ENCODE measurements at places on chromosomes 12 and 14.

DNA sequence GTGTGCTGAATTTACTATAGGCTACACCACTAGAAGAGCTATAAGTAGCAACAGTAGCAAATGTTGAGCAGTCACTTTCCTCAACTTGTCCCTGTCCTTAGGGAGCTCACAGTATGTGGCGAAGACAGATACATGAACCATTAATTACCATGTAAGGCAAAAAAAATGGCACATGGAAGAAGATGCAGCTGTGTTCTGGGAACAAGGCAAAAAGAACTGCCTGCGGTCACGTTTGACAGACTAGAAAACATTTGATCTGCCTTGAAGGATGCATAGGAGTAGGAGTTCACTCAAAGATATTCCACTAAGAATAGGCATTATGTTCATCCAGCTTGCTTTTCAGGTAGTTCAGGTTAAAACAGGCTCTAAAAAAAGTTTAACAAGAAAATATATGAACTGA lies 46.5 kb upstream of the IFNG-AS1 start:
- no peak overlapping the region for H3K27ac ChIP-seq
- H3K36me3 ChIP-seq = no peaks in the 10 kb centered on the region
- peaks cover 32% of the 10 kb centered on the region for H3K27me3 ChIP-seq

- no peaks in the 10 kb centered on the region for H3K27me3 ChIP-seq
- peaks cover 15% of the 10 kb centered on the region for H3K4me1 ChIP-seq
- H3K4me3 ChIP-seq = no peak overlapping the region
- no peak for DNase-seq
- no peak overlapping the region for H3K27ac ChIP-seq
- peaks cover 36% of the 10 kb centered on the region for H3K36me3 ChIP-seq
These were observed 18.8 kb downstream of the MVK start for GRCh38 chr12:109592195-109592904.

DNA sequence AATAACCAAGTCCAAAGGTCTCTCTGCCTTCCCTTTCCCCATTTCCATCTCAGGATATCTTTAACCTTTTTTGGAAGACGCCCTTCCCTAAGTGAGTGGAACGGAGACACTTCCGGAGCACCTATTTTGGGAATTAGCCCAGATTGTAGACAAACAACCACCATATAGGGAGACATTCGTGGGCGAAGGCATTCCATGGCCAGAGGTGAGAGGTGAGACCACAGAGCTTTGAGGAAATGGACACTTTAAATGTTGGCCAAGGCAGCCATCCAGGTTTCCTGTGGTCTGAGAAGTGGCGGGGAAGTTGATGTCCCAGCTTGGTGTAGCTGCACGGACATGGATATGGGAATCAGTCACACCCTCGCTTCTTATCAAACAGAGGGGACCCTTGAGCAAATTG lies 69.4 kb upstream of the BDKRB2 start:
- H3K36me3 ChIP-seq = no peaks in the 10 kb centered on the region
- H3K4me3 ChIP-seq = no peak overlapping the region
- no peak for DNase-seq
- no peak overlapping the region for H3K27ac ChIP-seq

DNA sequence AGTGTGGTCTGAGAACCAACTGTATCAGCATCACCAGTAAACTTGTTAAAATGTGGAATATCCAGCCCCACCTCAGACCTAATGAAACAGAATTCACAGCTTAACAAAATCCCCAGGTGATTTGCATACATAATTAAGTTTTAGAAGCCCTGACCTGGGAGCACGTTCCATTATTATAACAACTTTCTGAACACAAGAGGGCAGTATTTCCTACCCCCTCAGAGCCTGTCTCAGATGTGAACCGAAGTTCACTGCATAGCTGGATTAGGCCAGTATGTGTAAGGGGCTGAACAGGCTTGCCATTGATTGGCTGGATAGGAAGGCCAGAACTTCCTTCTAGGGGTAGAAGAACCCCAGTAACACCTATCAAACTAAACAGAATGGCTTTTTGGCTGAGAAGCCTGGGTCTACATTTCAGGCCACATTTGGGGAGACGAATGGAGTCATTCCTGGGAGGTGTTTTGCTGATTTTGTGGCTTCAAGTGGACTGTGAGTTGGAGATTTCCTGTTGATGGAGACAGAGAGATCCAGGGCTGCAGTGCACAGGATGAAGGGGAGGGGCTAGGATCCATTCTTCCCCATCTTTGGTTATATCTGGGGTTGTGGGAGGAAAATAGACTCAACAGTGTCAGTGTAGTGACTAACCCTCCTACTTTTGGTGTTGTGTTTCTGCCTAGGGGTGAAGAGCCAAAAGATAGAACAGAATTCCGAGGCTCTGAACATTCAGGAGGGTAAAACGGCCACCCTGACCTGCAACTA lies 94.7 kb upstream of the OR4E1 start:
- H3K4me3 ChIP-seq = peak overlapping the region; percentile 69
- H3K27ac ChIP-seq = peak overlapping the region; percentile 77
- H3K36me3 ChIP-seq = no peaks in the 10 kb centered on the region
- peak; percentile 77 for DNase-seq
- peaks cover 2% of the 10 kb centered on the region for H3K4me1 ChIP-seq
- peaks cover 8% of the 10 kb centered on the region for H3K27me3 ChIP-seq

DNA sequence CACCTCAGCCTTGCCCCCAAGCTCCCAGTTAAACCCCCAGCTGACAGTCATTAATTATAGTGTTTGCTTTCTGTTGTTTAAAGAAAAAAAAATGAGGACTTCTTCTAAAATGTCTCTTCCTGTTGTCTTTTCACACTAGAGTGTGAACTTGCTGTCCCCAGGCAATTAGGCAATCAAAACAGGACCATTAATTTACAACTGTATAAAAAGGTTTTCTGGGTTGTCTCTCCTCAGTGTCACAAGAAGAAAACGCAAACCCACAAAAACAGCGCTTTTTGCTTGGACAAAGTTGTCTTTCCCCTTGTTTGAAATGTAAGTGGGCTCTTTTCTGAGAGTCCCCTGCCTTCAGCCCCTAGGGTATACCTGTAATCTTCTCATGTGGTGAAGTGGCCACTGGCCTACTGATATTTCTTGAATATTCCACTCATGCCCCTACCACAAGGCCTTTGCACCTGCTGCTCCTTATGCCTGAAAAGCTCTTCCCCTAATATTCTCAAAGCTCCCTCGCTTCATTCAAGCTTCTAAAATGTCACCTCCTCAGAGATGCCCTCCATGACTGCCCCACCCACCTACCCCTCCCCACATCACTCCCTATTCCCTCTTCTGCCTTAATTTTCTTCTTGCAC lies 158.9 kb upstream of the PWP1 start:
- H3K27me3 ChIP-seq = no peaks in the 10 kb centered on the region
- H3K27ac ChIP-seq = no peak overlapping the region
- peaks cover 2% of the 10 kb centered on the region for H3K4me1 ChIP-seq
- peaks cover 4% of the 10 kb centered on the region for H3K36me3 ChIP-seq
- no peak for DNase-seq

- H3K4me3 ChIP-seq = no peak overlapping the region
- no peaks in the 10 kb centered on the region for H3K36me3 ChIP-seq
- H3K27me3 ChIP-seq = peaks cover 11% of the 10 kb centered on the region
- no peak for DNase-seq
- no peaks in the 10 kb centered on the region for H3K4me1 ChIP-seq
These were observed 24.1 kb downstream of the KLRD1 start for GRCh38 chr12:10331642-10332239.

DNA sequence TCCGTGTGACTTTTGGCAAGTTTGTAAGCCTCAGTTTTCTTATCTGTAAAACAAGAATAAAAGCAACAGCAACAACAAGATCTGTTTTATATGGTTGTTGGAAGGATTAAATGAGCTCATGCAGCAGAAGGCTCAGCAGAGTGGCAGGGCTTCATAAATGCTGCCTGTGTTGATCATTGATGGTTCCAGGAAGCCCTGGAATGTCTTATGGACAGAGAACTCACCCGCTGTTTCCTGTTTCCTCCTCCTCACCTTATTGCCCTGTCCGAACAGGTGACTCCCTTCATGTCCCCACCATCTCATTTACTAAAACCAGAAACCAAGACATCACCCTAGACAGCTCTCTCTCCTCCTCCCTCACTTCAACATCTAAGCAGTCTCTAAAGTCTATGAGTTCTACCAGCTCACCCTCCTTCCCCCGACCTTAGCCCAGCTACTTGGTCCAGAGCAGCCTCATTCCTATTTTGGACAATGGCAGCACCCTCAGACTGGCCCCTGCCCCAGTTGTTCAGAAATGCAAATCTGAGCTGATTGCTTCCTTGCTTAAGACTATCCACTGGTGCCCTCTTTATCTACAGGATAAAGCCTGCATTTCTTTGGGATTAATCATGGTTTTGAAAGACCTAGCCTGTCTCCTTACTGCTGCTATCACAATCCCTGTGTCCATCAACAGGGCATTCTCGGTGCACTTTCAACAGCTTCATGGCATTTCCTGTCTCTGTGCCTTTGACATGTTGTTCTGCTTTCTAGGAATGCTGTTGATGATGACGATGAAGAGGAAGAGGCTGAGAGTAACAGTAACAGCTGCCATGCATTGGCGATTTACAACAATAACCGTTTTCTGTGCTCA lies 21.4 kb upstream of the GSG1 start:
- H3K4me1 ChIP-seq = no peaks in the 10 kb centered on the region
- peaks cover 12% of the 10 kb centered on the region for H3K27me3 ChIP-seq

DNA sequence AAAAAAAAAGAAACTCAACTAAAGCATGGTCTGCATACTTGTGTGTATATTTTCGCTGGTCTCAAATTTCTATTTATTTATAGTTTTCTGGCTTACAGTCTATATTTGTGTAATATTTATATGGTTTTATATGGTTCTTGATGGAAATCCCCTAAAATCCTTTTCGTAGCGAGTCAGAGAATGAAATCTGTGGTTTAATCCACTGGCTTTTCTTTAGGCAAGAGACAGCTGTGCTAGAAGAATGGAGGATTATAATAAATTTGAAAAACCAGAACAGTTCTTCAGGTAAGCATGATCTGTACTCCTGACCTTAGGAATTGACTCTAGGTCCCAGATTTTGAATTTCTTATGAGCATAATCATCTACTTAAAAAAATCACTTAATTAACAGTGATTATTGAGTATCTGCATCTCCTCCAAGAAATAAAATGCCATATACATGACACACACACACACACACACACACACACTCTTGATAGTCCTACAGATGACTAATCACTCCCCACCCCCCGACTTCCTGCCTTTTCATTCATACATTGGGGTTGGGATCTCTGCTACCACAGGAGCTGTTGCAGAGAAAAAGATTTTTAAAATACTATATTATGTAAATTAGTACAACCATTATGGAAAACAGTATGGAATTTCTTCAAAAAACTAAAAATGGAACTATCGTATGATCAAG lies 113.4 kb downstream of the CRADD start:
- H3K4me3 ChIP-seq = no peak overlapping the region
- H3K4me1 ChIP-seq = peaks cover 28% of the 10 kb centered on the region
- no peak overlapping the region for H3K27ac ChIP-seq
- no peaks in the 10 kb centered on the region for H3K27me3 ChIP-seq
- DNase-seq = peak; percentile 64
- peaks cover 6% of the 10 kb centered on the region for H3K36me3 ChIP-seq

- H3K27ac ChIP-seq = no peak overlapping the region
- peaks cover 4% of the 10 kb centered on the region for H3K27me3 ChIP-seq
- no peak overlapping the region for H3K4me3 ChIP-seq
- H3K36me3 ChIP-seq = no peaks in the 10 kb centered on the region
- H3K4me1 ChIP-seq = peaks cover 2% of the 10 kb centered on the region
- DNase-seq = no peak
These were observed 61.7 kb upstream of the DLK1 start for GRCh38 chr14:100664841-100665510.

GRCh38 chr14:101819251-101819990 lies 57.9 kb downstream of the PPP2R5C start:
- H3K27ac ChIP-seq = peak overlapping the region; percentile 96
- H3K4me3 ChIP-seq = peak overlapping the region; percentile 80
- DNase-seq = peak; percentile 96
- peaks cover 31% of the 10 kb centered on the region for H3K36me3 ChIP-seq
- peaks cover 75% of the 10 kb centered on the region for H3K4me1 ChIP-seq

DNA sequence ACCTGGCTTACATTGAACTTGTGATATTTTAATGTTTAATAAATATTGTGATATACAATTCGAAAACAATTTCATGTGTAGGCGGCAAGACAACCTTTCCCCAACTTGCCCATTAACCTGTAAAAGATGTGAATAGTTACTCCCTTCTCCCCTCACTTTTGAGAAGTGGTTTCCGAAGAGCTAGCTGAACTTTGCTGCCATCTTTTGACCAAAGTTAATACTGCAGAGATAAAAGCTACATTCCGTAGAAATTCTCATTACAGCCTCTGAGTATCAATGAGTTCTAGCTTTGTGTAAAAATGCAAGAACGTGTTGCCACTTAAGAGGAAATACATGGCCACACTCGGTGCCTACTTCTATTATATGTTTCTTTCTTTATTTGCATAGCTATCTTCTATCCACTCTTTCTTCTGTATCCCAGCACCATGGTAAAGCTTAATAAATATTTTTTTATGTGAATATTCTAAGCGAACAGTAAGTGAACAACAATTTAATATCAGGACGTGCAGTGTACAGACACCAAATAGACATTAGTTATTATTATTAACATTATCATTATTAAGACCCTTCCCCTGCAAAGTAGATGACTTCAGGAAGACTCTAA lies 105.1 kb upstream of the TMEM260 start:
- H3K27me3 ChIP-seq = peaks cover 8% of the 10 kb centered on the region
- H3K36me3 ChIP-seq = no peaks in the 10 kb centered on the region
- peak; percentile 76 for DNase-seq
- no peaks in the 10 kb centered on the region for H3K4me1 ChIP-seq

- no peak for DNase-seq
- H3K36me3 ChIP-seq = no peaks in the 10 kb centered on the region
- no peak overlapping the region for H3K27ac ChIP-seq
- H3K4me3 ChIP-seq = no peak overlapping the region
- H3K4me1 ChIP-seq = no peaks in the 10 kb centered on the region
- H3K27me3 ChIP-seq = peaks cover 12% of the 10 kb centered on the region
These were observed 81.8 kb downstream of the TSPAN9 start for GRCh38 chr12:3158851-3159465.

DNA sequence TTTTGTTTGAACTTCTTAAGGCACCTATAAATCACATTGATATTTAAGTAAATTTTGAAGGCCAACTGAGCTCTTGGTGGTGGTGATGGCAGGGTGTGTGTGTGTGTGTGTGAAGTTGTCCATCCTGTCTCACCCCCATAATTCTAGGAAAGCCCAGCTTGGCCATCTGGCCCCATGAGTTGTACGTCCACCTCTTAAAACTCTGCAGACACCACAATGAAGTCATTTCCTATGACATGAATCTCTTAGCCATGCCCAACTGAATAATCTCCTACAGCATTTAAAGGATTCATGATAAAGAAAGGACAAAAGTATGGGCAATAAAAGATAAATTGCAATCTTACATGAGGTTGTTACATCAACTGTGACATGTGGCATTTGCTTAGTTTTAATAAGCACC lies 123.4 kb downstream of the TTC7B start:
- H3K27ac ChIP-seq = no peak overlapping the region
- DNase-seq = peak; percentile 33
- H3K4me1 ChIP-seq = peaks cover 2% of the 10 kb centered on the region
- H3K36me3 ChIP-seq = no peaks in the 10 kb centered on the region
- H3K4me3 ChIP-seq = no peak overlapping the region
